ENCODE measurements at places on chromosomes 13 and 19. TPM values are rescaled to one million over a fixed set of nuclear protein-coding genes. Genes with fewer than 3 reads are reported as not detected.

Gene APOC4
- not detected for total RNA-seq

Gene ZNF175
- 4.7 TPM for total RNA-seq

Gene SHANK1
- 0.48 TPM for total RNA-seq

Gene KIR2DL4
- total RNA-seq, result not detected

Gene UBL5
- 207 TPM for total RNA-seq

- no peak for DNase-seq
These were observed 9.5 kb downstream of the NFILZ start for GRCh38 chr19:8639821-8640401.
